Right atrium auricular region (tissue), 2 donors: ENCODE measurements at places on chromosomes 4 and X.

- no peak for DNase-seq
- no peaks in the 10 kb centered on the region for H3K4me1 ChIP-seq
- H3K27me3 ChIP-seq = no peaks in the 10 kb centered on the region
- H3K27ac ChIP-seq = no peak overlapping the region
These were observed 236.4 kb downstream of the ZC4H2 start for GRCh38 chrX:64739792-64740378.

DNA sequence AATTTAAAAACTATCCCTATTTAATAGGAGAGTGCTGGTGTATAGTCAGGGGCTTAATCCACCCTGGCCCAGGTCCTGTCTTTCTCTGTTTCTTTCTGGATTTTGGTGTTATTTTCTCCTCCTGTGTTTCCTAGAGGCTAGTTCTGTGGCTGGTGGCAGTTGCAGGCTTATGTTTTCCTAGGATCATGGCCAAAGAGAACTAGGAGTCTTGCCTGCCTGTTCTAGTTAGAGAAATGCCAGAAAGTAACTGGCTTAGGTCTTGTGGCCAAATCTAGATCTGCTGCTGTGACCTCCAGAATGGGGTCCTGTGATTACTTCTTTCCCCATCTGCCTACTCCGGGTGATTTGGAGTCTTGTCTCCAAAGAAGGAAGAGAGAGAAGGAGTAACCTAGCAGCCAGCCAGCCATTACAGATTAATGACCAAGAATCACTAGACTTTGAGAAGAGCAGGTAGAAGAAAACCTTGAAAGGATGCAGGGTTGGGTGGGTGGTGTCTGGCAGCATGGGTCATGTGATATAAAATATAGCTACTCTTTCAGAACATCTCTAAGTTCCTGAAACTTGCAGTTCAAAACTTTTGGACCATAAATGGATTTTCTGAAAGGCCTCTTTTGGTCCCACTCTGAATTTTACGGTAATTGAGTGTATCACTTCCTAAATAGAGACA, 117.9 kb downstream of the STIM2 start:
- no peaks in the 10 kb centered on the region for H3K36me3 ChIP-seq
- DNase-seq = no peak
- H3K27ac ChIP-seq = no peak overlapping the region

DNA sequence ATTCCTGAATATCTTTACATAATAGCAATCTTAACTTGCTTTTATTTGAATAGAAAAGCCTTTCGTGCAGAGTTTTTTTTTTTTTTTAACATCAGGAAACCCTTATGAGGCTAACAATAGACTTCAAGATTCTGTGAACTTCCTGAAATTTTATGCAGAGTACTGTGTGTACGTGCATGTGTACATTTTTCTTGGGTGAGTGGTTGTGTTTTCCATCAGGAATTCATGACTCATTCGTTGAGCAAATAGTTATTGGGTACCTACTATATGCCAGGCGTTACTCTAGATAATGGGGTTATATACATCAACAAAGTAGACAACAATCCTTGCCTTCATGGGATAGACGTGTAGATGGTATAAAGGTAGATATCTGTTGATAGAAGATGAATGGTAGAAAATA, 59.1 kb downstream of the MRPL1 start:
- no peak for DNase-seq
- H3K4me3 ChIP-seq = no peak overlapping the region
- H3K27ac ChIP-seq = peak overlapping the region; percentile 52
- H3K36me3 ChIP-seq = no peaks in the 10 kb centered on the region
- H3K27me3 ChIP-seq = no peaks in the 10 kb centered on the region

DNA sequence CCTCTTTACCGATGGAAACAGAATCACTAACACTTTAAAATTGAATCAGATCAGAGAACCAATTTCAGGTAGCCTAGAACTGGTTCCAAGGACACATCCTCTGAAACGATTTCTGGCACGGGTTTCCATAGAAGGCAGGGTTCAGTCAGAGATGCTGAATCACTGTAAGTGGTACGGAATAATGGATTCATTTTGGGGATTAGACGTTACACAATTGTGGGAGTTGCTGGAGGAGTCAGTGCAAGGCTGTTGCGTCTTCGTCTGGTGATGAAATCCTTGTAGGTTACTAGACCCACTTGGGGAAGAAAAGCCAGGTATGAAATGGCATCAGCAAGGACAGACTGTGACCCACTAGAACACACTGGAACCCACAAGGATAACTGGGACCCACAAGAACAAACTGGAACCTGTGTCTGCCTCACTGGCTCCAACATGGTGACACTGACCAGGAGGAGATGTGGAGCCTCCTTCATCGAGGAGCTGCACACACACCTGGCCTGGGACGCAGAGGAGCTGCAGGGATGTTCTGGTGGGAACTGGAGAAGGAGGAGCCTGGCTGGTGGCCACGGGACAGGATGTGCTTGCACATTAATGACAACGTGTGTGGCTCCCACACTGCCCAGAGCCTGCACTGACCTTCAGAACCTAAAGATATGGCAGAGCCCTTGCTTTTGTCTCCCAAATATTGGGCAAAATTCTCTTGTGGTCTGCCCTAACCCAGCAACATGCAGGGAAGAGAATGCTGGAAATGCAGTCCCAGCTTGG, 105.1 kb downstream of the TRAPPC11 start:
- H3K4me1 ChIP-seq = peaks cover 8% of the 10 kb centered on the region
- no peaks in the 10 kb centered on the region for H3K27me3 ChIP-seq
- no peak overlapping the region for H3K4me3 ChIP-seq
- H3K36me3 ChIP-seq = no peaks in the 10 kb centered on the region
- DNase-seq = no peak

DNA sequence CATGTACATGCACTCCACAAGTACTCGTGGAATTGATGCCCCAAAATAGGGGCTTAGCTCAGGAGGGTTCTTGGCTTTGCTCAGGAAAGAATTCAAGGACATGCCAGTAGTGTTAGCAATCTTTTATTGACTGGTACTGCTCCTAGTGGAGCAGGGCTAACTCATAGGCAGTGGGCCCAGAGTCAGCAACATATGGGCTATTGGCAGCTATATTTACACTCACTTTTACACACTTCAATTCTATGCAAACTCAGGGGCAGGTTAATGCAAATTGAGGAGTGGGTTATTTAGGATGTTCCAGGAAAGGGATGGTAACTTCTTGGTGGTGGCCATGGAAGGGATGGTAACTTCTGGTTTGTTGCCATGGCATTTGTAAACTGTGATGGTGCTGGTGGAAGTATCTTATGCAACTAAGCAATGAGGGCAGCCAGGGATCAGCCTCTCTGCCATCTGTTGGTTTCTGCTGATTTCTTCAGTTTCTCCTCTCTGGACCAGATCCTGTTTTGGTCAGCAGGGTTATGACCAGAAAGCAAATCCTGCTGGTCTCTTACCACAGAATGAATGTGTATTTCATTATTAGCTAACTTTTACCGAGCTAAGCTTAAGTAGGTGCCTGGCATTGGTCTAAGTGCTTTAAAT, 69.2 kb upstream of the FAT1 start:
- no peaks in the 10 kb centered on the region for H3K27me3 ChIP-seq
- no peaks in the 10 kb centered on the region for H3K36me3 ChIP-seq
- DNase-seq = no peak
- no peak overlapping the region for H3K27ac ChIP-seq

- no peaks in the 10 kb centered on the region for H3K36me3 ChIP-seq
- H3K27ac ChIP-seq = no peak overlapping the region
- DNase-seq = no peak
- no peaks in the 10 kb centered on the region for H3K27me3 ChIP-seq
- no peak overlapping the region for H3K4me3 ChIP-seq
These were observed 40.5 kb upstream of the FAM120C start for GRCh38 chrX:54223581-54223980.

GRCh38 chr4:106810122-106810521, 226.0 kb downstream of the DKK2 start:
- no peaks in the 10 kb centered on the region for H3K4me1 ChIP-seq
- H3K27ac ChIP-seq = no peak overlapping the region
- DNase-seq = no peak
- H3K27me3 ChIP-seq = no peaks in the 10 kb centered on the region

DNA sequence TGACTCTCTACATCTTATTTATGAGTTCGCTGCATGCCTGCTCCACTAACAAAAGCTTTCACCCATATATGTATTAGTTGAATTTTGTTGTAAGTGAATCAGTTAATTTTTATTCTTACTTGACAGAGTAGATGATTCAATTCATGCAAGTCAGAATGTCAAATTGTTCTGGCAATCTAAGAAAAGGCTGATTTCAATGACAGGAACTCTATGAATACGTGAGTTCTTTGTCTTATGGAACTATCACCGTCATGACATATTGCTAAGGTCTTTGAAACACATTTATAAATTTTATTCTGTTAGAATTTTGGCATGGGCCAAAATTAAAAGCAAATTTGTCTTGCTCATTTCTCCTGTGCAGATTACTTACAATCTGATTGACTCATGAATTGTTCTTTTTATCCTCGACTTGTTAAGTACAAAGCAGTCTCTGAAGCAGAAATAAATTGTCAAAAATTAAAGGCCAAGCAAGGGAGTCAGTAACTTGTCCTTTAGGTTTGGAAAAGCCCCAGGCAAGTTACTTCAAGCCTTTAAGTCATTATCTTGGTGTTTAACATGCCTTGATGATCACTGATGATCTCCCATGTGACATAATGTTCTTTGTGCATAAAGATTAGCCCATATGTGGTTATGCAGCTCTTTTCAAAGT, 89.0 kb upstream of the GC start:
- H3K4me3 ChIP-seq = no peak overlapping the region
- no peaks in the 10 kb centered on the region for H3K4me1 ChIP-seq
- H3K36me3 ChIP-seq = no peaks in the 10 kb centered on the region
- H3K27ac ChIP-seq = no peak overlapping the region
- no peaks in the 10 kb centered on the region for H3K27me3 ChIP-seq

- H3K27ac ChIP-seq = peak overlapping the region; percentile 32
- no peaks in the 10 kb centered on the region for H3K36me3 ChIP-seq
- no peak for DNase-seq
- H3K4me3 ChIP-seq = no peak overlapping the region
- H3K4me1 ChIP-seq = no peaks in the 10 kb centered on the region
These were observed 100.9 kb downstream of the LNX1 start for GRCh38 chr4:53490161-53490956.

DNA sequence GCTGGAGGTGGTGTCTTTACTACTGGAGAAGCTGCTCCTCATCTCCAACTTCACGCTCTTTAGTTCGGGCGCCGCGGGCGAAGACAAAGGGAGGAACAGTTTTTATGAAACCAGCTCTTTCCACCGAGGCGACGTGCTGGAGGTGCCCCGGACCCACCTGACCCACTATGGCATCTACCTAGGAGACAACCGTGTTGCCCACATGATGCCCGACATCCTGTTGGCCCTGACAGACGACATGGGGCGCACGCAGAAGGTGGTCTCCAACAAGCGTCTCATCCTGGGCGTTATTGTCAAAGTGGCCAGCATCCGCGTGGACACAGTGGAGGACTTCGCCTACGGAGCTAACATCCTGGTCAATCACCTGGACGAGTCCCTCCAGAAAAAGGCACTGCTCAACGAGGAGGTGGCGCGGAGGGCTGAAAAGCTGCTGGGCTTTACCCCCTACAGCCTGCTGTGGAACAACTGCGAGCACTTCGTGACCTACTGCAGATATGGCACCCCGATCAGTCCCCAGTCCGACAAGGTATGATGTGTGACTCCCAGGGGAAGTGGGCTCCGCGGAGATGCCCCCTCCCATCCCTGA, 634 bp downstream of the LRAT start:
- DNase-seq = no peak
- peak overlapping the region; percentile 48 for H3K4me3 ChIP-seq
- peaks cover 26% of the 10 kb centered on the region for H3K4me1 ChIP-seq
- peaks cover 11% of the 10 kb centered on the region for H3K27me3 ChIP-seq
- no peak overlapping the region for H3K27ac ChIP-seq
- no peaks in the 10 kb centered on the region for H3K36me3 ChIP-seq

DNA sequence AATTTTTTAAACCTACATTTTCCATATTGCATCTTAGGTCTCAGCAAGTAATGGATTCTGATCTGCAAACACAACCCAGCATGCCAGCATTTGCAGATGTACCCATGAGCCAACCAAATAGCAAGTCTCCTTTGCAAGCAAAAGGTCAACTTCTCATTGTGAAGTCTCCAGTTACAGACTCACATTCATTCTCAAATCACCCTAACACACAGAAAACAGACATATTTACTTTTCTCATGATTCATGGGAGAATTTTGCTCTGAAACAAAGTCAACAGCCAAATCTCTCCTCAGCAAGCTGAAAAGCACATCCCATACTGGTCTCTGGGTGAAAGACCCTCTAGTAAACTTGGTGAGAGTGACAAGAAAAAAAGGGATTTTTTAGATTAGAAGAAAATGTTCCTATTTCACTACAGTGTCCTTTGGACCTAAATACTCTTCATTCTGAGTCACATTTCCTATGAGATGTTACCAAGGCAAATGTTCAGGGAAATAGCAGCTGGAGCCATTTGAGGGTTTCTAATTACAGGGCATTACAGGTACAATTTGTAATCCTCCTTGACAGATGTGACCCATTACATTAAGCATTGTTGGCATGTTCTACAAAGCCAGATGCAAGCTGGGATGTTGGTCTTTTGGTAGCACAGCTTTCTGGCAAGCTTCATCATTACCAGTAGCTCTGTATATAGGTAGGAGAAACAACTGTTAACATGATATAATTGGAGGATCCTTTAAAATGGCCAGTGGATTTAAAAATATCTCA, 383.3 kb downstream of the SMARCA1 start:
- H3K4me3 ChIP-seq = no peak overlapping the region
- H3K27me3 ChIP-seq = no peaks in the 10 kb centered on the region
- H3K36me3 ChIP-seq = no peaks in the 10 kb centered on the region
- DNase-seq = no peak
- no peaks in the 10 kb centered on the region for H3K4me1 ChIP-seq
- H3K27ac ChIP-seq = no peak overlapping the region

- H3K4me3 ChIP-seq = no peak overlapping the region
- H3K27ac ChIP-seq = no peak overlapping the region
- DNase-seq = no peak
- H3K36me3 ChIP-seq = no peaks in the 10 kb centered on the region
- H3K4me1 ChIP-seq = no peaks in the 10 kb centered on the region
- H3K27me3 ChIP-seq = no peaks in the 10 kb centered on the region
These were observed 11.4 kb downstream of the GUCY1A1 start for GRCh38 chr4:155678011-155678410.

GRCh38 chr4:103423261-103423660, 225.1 kb upstream of the CENPE start:
- no peak overlapping the region for H3K27ac ChIP-seq
- no peak for DNase-seq
- H3K4me1 ChIP-seq = no peaks in the 10 kb centered on the region
- no peaks in the 10 kb centered on the region for H3K36me3 ChIP-seq
- H3K4me3 ChIP-seq = no peak overlapping the region
- no peaks in the 10 kb centered on the region for H3K27me3 ChIP-seq

GRCh38 chr4:143586080-143586479, 72.6 kb downstream of the SMARCA5 start:
- DNase-seq = no peak
- no peak overlapping the region for H3K4me3 ChIP-seq
- no peaks in the 10 kb centered on the region for H3K36me3 ChIP-seq
